NCI-H2081 treated with DMSO at 0.1 percent for 48 hours (cell line): ENCODE measurements at places on chromosomes 12 and 14.

GRCh38 chr14:61973981-61974380, 211.8 kb downstream of the SNAPC1 start:
- no peak for DNase-seq

DNA sequence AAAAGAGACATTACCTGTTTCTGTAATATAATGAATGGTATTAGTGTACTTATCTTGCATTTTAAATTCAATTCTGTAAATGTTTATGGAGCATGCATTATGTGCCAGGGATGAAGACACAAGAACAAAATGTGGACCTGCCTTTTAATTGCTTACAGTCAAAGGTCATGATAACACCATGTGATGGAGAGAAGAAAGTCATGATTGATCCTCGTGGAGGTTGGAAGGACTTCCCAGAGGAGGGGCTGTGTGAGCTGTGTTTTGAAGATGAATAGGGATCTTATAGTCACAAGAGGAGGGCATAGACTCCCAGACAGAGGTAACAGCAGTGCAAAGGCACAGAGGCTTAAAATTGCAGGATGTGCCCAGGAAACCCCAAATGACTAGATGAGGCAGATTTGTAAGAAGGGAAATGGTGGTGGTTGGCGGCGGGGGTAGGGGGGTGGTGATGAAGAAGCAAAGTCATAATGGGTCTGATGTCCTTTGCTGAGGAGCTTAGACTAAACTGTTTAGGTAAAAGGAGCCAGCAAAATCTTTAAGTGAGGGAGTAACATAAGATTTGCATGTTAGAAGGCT, 151.5 kb downstream of the PRKCH start:
- no peak for DNase-seq

DNA sequence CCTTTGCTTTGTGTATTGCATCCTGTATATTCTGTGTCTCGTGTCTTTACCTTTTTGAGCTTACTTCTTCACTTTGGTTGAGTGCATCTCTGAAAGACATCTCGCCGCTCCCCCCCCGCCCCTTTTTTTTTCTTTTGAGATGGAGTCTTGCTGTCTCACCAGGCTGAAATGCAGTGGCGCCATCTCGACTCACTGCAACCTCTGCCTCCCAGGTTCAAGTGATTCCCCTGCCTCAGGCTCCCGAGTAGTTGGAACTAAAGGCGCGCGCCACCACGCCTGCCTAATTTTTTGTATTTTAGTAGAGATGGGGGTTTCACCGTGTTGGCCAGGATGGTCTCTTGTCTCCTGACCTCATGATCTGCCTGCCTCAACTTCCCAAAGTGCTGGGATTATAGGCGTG, 49.9 kb downstream of the DIP2B start:
- no peak for DNase-seq

DNA sequence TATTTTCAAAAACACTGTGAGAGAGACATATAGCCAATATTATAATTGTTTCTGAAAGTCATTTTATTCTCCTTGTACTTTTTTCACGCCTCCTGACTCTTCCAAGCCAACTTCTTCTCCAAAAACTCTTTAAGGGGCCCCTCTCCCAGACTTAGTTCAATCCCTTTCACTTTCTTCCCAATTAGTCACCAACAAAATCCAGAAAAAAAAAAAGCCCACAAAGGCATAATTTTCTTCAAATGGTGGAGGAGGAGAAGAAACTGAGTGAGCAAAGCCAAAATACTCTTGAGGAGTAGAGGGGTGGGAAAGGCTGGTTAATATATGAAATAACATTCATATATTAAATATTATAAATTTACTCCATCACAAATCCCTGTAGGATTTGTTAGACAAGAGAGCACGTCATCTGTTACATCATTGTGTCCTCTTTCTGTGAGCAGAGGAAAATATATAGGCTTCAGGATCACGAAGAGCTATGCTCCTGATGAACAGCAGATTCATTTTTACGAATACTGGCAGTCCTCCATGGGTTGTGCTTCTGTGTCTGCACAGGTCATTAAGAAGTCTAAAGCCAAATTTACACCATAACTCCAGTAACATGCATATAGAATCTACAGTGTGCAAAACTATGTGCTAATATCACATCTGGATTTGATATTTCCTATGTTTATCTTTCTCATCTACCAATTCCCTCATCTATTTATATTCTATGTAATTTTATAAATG, 25.9 kb upstream of the NID2 start:
- no peak for DNase-seq

DNA sequence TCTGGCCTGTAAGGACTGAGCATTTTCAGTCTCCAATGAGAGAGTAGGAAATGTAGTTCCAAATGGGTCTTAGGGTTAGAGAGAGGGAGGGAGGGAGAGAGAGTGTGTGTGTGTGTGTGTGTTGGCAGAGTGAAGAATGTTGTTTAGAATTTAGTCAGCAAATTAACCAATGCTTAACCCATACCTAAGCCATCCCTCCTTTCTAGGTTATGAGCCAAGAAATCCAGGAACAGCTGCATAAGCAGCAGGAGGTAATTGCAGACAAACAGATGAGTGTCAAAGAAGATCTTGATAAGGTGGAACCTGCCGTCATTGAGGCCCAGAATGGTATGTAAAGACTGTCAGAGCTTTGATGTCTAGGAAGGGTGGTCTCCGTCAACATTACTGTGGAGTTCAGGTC, 56.9 kb downstream of the HSP90AA1 start:
- no peak for DNase-seq
